Activated CD4-positive, alpha-beta T cell treated with anti-CD3 and anti-CD28 coated beads for 4 hours (primary cell): ENCODE measurements at places on chromosomes 2 and 18.
A peak's percentile ranks its signal among the peaks of the same experiment; 100 is the strongest.

- DNase-seq: no peak
Observed at GRCh38 chr2:177622521-177622920, 229.9 kb downstream of the AGPS start.

DNA sequence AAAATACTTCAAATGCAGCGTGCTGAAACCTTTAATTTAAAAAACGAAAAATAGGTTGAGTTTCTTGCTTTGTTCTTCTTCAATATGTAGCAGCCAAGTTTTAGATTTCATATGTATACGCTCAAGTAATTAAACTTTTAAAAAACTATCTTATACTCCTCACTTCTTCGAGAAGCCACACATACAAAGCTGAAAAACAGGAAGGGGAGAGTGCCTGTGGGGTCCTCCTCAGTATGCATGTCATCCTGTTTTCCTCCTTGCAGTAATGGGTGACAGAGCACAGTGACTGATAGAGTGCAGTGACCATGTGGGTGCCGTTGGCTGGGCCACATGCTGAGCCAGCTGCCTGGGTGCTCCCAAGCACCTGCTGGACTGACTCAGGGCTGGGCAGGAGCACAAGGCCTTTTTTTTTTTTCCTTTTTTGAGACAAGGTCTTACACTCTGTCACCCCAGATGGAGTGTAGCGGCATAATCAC is 33.3 kb downstream of the UXS1 start:
- peak; percentile 39 for DNase-seq

DNA sequence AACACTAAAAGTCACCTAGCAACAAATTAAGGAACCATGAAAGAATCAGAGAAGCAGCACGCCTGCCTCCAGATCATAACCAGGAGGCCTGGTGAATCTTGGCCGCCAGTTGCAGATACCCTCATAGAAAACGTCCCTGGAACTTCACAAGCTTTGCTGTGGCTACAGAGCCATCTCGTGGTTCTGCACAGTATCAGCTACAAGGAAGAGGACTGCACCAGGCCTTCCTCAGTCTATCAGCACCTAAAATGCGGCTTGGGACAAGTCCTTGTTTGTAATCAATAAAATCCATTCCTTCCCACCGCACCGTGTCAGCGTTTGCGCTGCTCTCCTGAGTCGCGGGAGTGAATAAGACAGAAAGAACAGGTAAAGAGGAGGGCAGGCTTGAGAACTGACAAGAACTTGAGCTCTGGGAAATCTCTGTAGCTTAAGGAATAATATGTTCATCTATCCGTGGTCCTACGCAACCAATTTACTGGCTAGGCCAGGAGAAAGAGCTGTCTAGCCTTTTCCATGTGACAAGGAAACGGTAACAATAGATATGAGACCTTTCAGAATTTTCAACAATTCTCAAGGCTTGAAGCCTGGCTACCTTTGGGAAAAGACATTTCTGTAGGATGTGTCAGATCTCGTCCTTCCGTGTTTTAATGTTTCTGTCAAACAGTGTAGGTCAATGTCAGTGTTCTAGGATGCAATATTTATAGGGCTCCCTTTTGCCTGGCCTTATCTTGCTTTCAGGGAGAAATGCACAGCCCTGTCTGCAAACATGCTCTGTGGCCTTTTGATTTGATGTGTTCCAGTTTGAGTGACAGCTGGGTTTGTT is 128.5 kb upstream of the RAB12 start:
- no peak for DNase-seq

- DNase-seq: no peak
Observed at GRCh38 chr2:154693741-154694340, 4.7 kb upstream of the KCNJ3 start.

DNA sequence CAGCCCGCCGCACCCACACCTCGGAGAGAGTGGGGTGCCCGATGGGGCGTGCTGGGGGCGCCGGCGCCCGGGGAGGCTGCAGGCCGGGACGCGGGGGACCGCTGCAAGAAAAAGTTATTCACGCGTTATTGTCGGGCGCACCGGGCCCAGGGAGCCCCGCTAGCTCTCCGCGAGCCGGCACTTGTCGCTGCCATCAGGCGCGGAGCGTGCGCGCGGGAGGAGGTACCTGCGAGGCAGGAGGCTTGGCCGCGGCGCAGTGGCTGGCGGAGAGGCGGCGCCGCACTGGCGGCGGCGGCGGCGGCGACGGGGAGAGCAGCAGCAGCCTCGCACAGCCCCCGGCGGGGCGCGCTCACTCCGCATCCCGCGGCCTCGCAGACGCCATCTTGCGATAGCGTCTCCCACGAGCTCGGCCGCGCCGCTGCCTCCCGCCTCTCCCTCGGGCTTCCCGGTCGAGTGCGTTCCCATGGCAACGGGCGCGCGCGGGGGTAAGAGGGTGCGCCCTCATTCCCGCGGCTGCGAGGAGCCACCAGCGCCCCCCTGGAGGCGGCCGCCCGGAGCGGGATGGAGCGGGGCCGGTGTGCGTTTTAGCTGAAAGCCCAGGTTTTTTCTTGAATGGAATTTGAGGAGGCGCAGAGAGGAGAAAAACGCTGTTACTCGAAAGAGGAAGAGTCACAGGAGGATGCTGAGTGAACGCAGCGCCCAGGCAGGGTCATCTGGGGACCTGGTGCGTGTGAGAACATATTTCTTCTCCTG is at the start of gene CHN1:
TSS of gene CHN1 (minus strand) at position 402 of the 753 bp plus-strand sequence. CDS start 469 bp downstream, outside the sequence.
- peak; percentile 65 for DNase-seq

GRCh38 chr18:42614619-42615293 is 500.7 kb downstream of the RIT2 start:
- no peak for DNase-seq
